ENCODE measurements at places on chromosomes 5 and 9.

GRCh38 chr9:92534674-92535073 lies 1.1 kb downstream of the ECM2 start:
- no peak for DNase-seq

DNA sequence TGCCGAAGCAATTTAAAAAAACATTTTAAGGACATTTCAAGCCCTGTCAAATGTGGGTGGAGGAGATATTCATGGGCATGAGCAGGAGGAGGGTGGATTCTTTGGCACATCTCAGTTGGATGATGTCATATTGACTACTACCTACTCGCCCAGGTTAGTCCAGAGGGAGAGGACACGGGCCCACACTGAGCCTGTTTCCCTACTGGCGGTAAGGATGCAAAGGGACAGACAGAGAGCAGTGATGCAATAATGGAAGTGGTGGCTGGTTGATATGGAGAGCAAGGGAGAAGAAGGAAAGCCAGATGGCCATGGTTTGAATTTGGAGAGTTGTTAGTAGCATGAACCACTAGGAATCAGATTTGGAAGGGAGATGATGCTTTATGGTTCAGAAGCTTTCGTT lies 34.1 kb upstream of the PDE8B start:
- DNase-seq: no peak

DNA sequence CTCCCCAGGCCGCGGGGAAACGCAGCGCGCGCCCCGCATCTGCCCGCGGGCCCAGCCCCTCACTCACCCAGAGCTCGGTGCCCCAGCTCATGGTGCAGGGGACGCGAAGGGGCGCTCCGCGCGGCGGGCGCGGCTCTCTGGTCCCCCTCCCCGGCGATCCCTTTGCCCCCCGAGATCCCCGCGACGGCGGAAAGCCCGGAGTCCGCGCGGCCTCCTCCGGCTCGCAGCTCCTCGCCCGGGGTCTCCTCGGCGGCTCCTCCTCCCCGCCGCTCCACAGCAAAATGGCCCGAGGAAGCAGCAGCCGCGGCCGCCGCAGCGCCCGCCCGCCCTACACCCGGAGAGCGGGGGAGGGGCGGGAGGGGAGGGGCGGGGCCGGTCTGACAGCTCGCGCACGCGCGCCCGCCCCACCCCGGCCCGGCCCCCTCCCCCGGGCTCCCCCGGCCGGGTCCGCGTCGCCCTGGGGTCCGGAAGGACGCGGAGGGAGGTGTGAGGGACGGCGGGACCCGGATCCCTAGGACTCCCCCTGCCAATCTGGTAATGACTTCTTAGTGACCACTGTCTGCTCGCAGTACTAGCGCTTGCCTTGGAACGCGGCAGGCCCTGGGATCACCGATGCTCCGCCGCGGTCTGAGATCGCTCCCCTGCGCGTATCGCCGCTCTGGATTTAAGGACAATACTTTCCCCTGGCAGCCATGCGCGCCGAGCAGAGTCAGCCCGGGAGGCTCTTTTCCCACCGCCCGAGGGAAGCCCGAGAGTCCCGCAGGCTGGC lies at the start of gene FNBP1:
TSS of gene FNBP1 (minus strand) at position 305 of the 769 bp plus-strand sequence. CDS start at position 91, 214 bp downstream.
- DNase-seq: peak; percentile 80

DNA sequence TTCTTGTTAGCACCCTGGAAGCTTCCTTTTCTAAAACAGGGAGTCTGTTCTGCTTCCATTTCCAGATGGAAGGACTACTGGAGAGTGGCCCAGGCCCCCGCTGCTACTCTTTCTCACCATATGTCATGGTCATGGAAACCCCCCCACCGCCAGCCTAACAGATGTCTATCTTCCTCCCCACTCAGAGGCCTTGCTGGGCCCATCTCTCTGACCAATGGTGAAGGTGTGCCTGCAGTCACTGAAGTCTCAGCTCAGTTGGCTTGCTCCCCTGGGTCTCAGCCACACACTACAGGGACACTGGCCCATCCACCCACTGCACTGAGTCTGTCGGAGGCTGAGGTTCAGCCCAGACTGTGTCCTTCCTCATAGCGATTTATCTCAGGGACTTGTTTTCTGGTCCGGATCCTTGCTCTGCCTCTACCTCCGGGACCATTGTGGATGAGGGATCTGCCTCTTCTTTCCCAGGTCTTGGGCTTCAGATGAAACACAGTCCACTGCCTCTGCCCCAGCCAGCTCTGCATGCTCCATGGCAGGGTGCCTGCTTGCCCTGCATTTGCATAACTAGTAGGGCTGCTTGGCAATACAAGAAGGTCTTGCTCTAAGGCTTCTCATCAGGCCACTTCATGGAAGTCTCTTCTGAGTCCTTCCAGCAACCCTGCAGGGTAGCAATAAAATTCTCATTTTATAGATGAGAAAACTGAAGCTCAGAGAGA lies 30.8 kb downstream of the GALNT12 start:
- no peak for DNase-seq

- no peak for DNase-seq
These were observed 343.7 kb downstream of the RAB3C start for GRCh38 chr5:58926541-58926935.

DNA sequence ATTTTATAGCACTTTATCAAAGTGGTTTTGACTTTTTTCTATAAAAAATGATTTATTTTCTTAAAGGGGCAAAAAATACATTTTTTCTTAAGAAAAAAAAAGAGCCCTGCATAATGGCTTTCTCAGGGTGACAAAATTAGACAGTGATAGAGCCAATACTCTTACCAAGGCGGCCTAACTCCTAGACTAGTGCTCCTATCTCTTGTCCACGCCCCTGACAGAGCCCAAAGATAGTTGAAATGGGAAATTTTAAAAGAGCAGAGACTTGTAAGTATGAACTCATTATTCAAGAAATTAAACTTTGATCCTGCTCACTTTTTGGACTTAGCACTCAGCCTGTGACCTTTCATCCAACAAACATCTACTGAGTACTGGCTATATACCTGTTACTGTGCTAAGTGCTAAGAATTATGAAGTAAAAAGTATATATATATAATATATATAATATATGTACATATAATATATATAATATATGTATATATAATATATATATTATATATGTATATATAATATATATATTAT lies 1.2 kb downstream of the INVS start:
- no peak for DNase-seq

- no peak for DNase-seq
These were observed 318.7 kb downstream of the TMEM161B start for GRCh38 chr5:87949676-87950631.

GRCh38 chr5:9015260-9015936 lies 530.5 kb downstream of the SEMA5A start:
- no peak for DNase-seq

- DNase-seq: no peak
These were observed 49.6 kb upstream of the RXRA start for GRCh38 chr9:134276453-134277245.

GRCh38 chr5:55902696-55903095 lies 51.5 kb downstream of the IL31RA start:
- no peak for DNase-seq

GRCh38 chr5:128212191-128212806 lies 128.7 kb downstream of the SLC12A2 start:
- no peak for DNase-seq

DNA sequence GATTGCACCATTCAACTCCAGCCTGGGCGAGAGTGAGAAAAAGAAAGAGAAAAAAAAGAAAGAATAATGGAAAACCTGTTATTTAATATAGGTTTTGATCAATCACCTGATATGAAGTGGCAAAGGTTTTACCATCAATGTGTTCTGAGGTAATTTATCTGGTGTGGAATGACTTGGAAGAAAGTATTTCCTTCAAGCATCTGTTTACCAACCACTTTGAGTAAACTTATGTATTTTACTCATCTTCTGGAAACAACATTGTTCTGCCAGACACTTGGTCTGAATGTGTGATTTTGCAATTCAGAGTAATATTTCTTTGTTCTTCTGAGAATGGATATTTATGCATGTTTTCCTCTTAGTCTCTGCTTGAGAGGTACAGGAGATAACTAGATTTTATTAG lies 24.3 kb downstream of the KIF2A start:
- no peak for DNase-seq

DNA sequence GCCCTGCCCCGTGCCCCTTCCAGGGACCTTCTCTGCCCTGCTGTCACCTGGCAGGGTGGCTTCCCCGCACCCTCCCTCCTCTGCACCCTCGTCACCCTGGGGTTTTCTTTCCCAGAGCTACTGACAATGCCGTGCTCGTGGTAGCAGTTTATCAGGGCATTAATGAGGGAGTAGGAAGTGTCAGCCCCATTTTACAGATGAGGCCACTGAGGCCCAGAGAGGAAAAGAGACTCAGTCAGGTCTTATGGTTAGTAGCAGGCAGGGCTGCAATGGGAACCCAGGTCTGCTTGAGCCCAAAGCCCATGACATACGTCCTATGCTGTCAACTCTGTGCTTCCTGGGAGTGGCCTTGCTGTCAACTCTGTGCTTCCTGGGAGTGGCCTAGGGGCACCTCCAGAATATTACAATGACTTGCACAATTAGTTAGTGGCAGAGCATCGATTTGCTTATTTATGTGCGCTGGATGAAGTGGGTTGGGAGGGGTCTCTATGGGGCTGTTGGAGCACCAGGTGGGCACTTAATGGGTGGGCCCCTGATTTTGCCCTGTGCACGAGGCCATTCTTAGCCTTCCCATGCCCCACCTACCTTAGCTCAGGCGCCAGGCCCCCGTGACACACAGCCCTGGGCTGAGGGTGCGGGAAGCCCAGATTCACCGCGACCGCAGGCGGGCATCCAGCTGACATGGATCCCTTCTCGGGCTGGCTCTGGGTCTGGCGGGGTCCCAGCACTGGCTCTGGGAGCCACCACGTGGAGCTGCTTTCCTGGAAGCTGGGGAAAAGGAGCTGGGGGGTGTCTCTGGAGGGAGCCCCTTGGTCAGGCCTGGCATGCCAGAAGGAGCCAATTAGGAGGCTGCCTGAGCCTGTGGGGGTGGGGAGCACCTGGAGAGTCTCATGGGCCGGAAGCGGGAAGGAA lies 82.0 kb upstream of the ORM1 start:
- DNase-seq: no peak

- DNase-seq: no peak
These were observed 318.4 kb downstream of the PSAT1 start for GRCh38 chr9:78615372-78615771.

DNA sequence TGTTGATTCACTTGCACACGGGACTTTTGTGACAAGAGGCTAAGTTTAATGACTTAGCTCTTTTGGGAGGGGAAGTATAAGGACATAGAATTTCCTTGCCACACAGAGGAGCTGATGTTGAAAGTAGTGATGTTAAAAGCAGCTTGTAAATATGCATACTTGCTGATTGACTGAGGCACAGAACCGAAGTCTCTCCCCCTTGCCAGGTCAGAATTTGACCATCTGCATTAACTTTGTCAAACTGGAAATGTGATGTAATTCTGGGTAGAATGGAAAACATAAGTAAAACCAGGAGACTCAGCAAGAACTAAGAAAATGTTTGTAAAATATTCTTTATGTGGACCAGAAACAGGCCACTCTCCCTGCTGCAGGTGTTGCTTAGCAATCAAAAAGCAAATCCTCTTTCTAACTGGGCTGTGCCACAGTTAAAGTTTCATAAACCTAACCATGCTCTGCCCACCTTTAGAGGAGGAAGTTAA lies 284.2 kb downstream of the NR3C1 start:
- DNase-seq: no peak

DNA sequence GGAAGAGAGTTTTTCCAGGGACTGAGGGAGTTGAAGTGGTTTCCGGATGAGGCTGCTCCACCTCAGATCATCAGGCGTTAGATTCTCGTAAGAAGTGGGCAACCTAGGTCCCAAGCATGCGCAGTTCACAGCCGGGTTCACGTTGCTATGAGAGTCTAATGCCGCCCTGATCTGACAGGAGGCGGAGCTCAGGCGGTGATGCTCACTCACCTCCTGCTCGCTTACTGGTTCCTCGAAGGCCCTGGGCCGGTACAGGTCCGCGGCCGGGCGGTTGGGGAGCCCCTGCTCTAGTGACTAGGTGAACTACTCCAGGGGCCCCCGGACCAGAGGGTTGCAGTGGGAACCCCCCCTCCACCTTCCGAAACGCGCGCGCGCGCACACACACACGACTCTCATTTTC lies 997 bp upstream of the RNF130 start:
- no peak for DNase-seq

- no peak for DNase-seq
These were observed 365.6 kb downstream of the NDUFS4 start for GRCh38 chr5:53926026-53926425.

- no peak for DNase-seq
These were observed 493.7 kb downstream of the ZNF608 start for GRCh38 chr5:124252747-124253146.

- DNase-seq: no peak
These were observed 150.5 kb upstream of the CDKN2B start for GRCh38 chr9:22159586-22159985.

GRCh38 chr5:72817671-72818266 lies 1.3 kb downstream of the TNPO1 start:
- DNase-seq: no peak

GRCh38 chr5:151738125-151738848 lies 20.1 kb downstream of the ATOX1 start:
- no peak for DNase-seq

GRCh38 chr9:93467062-93467416 lies 13.7 kb upstream of the FAM120AOS start:
- DNase-seq: no peak

All from central memory CD4-positive, alpha-beta T cell (primary cell).